ENCODE measurements at places on chromosomes 5 and 9.

DNA sequence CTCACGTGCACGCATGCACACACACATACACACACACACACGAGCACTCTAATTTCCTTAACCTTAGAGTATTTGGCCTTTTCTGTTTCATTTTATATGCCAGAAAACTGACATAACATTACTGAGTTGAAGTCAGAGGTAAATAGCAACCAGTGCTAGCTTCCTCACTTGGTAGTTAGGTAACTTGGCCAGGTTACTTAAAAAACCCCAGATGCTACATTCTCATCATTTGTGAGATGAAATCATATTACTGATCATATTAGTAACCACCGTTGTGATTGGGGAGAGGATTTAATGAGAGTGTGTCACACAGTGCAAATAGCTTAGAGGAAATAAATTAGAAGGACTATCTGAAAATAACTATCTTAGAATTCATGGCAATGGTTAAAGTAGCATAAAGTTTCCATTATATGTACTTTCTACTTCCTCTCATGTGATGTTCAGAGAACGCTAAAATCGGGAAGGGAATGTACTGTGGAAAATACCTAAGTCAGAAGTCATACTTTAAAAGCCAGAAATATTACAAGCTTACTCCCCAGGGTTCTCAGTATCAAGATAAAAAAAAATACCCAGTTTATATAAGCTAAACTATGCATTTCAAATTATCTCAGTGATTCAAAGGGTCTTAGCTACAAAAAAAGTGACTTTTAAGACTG, 120.5 kb downstream of the TUSC1 start:
- DNase-seq, result no peak

DNA sequence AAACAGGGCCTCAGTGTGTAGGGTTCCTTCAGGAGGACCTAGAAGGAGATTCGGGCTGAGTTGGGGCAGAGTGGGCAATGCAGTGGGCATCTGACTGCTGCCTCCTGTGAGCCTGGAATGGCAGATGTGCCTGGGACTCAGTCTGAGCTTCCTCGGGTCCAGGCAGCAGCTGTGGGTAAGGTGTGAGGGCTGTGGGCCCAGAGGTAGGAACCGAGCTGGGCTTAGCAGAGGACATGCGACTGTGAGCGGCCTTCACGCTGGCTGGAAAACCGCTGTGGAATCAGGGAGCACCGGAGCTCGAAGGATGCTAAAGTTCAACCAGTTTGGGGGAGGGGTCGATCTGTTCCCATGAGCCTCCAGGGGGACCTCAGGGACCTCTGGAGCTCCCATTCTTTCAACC, 137.0 kb downstream of the PAX5 start:
- DNase-seq, result no peak

- no peak for DNase-seq
These were observed 543.7 kb upstream of the SGCD start for GRCh38 chr5:155783246-155783645.

- no peak for DNase-seq
These were observed 3.4 kb downstream of the EPB41L4B start for GRCh38 chr9:109317311-109317978.

DNA sequence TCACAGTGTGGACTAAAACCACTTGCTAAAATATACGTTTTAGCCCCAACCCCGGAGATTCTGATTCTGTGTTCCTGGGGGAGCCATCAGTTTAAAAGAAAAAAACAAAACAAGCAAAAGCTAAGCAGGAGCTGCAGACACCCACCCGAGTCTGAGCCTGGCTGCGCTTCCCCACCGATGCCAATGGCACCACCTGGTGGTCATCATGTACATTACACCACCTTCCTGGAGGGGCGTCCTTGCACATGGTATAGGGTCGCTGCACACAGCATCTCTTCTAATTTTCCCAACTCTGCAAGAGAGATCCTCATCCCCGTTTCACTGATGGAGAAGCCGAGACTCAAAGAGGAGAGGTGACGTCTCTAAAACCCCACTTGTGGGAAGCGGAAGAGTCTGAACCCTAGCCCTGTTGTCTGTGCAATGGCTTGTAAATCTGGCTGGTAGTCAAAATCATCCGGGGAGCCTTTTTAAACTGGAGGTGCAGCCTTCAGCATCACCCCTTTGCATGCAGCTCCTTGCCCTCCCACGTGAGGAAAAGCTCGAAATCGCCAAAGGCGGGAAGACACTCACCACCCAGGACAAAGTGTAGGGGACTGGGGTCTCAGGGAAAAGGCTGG, 23.1 kb upstream of the CNOT6 start:
- DNase-seq, result no peak

DNA sequence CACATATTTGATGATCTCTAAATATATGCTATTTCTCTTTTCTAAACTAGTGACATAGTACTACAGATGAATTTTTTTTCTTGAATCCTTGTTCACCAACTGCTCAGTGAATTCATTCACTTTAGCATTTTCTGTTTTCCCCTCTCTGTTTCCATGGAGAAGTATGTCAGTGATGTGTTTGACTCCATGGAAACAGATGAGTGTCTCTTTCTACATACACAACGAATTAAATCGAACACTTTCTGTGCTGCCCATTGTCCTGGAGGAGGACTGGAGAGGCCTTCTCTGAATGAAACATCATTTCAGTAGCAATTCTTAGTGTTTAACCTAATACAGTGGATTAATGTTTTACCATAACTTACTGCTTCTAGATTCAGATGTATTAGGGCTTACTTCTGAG, 9.5 kb downstream of the INVS start:
- no peak for DNase-seq

DNA sequence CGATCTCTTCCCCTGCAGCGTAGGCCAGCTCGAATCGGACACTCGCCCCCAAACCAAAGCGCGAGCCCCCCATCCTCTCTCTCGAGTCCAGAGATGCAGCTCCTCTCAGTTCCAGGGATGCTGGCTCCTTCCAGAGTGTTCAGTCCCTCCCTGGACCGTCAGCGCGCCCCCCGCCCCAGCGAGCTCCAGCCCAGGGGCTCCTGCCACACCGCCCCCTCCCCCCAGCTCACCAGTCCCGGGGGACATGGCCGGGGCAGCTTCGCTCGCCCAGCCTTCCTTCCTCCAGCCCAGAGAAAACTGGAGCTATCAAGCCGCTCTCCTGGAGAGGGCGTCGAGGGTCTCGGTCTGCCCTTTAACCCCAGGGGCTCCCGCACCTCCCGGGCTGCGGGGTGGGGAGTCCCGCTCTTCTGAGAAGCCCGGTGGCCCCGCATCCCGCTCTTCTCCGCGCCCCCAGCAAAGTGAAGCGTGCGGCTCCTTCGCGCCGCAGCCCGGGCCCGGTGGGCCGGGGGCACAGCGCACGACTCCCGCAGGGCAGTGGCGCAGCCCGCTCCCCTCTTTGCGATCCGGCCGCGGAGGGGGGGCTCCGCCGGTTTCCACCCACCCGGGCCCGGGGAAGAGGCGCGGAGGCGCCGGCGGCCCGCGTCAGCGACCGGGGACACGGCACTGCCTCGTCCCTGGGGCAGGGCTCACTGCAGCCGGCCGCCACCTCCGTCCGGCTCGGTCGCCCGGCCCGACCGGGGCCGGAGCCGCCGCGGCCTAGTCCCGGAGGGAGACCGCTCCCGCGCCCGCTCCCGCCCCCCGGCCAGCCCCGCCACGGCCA, 587 bp downstream of the MIER3 start:
- DNase-seq, result no peak

- no peak for DNase-seq
These were observed 448.9 kb downstream of the BNC2 start for GRCh38 chr9:16421532-16421931.

GRCh38 chr9:130292106-130292505, 26.5 kb downstream of the HMCN2 start:
- DNase-seq, result peak; percentile 21

GRCh38 chr9:20570087-20570486, 52.2 kb downstream of the MLLT3 start:
- no peak for DNase-seq

- no peak for DNase-seq
These were observed 350.5 kb upstream of the DAB2 start for GRCh38 chr5:39775086-39775796.

GRCh38 chr5:181245427-181246275, 1.9 kb upstream of the RACK1 start:
- DNase-seq, result no peak

GRCh38 chr5:610011-610743, 2.0 kb upstream of the CEP72 start:
- DNase-seq, result no peak

DNA sequence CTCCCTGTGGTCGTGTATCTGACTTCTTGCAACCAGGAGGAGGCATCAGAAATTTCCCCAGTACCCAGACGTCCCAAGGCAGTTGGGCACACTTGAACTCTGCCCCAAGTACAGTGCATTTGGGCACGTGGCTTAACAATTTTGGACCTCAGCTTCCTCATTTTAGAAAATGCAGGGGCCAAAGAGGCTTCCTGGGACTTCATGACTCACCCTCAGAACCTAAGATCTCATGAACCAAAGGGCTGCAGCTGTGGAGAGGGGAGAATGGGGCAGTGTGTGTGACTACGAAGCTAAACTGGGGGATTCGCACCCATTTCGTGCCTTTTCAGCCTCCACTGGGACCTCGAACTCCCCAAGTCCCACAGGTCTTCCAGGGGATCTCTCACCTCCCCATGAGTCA, 59.2 kb downstream of the SYK start:
- no peak for DNase-seq

DNA sequence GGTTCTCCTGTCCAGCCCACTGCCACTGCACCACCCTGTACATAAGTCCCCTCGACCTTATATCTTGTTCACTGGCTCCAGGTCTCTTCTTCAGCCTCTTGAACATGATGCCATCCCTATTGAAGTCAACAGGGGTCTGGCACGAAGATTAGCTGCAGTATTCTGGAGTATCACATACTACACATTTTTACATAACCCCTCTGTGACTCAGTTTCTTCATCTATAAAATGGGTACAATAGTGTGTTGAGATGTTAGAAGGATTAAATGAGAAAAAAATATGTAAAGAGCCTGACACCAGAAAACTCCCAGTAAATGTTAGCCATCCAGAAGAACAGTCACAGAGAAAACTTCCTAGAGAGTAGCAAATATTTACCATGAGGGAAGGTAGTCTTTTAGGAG, 98.9 kb downstream of the PIK3R1 start:
- DNase-seq, result no peak

DNA sequence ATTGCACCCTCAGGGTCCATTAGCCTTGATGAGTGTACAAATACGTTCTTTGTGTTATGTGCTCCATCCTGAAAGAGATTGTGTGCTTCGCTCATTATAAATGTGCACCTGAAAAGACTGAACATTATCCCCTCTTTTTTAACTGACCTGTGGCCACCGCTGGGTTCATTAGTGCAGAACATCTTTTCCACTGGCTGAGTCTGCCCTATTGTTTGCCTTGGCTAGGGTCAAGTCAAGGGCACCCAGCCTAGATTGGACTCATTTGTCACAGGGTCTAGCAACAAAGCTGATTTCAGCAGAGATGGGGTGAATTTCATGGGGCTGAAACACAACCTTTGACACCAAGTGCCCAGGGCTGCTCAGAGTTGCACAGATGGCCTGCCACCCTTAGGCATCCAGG, 764.1 kb upstream of the ARRDC3 start:
- DNase-seq, result no peak

DNA sequence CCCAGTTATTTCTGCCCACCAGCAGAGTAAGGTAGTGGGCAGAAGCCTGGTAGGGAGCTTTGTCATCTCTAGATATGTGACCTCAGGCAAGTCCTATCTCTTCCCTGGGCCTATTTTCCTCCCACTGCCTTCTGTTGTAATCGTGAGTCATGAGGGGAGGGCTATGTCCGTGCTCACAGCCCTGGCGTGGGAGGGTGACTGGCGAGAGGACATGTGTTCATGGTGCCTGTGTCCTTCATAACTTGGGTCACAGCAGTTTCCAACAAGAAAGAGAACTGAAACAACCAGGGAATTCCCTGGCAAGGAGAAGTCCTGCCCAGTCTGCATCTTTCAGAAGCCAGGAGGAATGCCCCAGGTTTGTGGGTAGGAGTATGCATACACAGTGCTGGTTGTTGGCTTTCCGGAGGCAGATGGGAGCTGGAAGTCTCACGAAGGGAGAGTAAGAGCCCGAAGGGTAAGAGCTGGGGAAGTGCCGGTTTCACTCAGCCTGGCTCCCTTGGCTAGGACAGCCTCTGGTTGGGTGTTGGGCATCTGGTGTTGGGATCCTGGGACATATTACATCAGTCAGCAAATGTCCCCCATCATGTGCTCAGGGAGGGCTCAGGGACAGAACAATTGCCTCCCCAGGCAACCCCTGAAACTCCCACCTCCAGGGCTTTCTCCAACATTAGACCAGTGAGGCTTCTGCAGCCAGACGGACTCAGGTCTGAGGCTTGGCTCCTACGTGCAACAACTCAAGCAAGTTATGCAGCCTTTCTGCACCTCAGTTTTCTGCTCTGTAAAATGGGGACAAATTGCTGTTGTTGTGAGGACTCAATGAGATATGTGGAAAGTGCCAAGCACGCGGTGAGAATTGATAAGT, 4.3 kb upstream of the TIFAB start:
- DNase-seq, result peak; percentile 69

GRCh38 chr5:38600329-38601045, 44.0 kb upstream of the LIFR start:
- no peak for DNase-seq

GRCh38 chr5:59587489-59588337, 305.8 kb downstream of the PDE4D start:
- peak; percentile 5 for DNase-seq

DNA sequence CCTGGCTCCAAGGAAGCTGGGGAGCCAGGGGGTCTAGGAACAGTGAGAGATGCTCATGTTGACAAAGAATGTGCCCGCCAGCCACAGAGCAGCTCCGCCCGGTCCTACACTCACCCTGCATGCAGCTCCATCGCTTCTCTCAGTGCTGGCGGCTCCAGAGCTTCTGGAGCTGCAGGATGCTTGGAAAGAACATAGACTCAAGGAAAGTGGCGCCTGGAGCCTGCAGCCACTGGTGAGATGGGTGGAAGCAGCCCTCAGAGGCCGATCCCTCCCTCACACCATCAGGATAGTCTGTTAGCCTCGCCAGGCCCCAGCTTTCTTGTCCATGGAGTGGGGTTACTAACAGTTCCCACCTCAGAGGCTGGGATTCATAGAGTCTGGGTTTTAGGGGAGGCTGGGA, 26.4 kb upstream of the SLC6A19 start:
- no peak for DNase-seq

DNA sequence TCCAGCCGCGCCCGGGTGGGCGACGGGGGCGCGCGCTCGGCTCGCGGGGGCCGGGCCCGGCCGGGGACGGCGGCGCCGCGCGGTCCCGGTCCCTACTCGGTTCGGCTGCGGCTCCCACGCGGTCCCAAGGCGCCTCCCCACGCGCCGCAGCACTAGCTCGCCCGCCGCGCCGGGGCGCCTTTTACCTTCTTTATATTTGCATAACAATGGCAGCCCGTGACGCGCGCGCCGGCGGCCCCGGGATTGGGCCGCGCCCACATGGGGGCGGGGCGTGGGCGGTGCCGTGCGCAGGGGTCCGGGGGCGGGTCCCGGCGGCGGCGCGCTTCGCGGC, at the start of gene NRARP:
NRARP (minus strand) TSS at position 154 of the 331 bp plus-strand sequence. CDS start 343 bp downstream, outside the sequence.
- DNase-seq, result no peak
